ENCODE measurements at places on chromosomes 7 and 10.

DNA sequence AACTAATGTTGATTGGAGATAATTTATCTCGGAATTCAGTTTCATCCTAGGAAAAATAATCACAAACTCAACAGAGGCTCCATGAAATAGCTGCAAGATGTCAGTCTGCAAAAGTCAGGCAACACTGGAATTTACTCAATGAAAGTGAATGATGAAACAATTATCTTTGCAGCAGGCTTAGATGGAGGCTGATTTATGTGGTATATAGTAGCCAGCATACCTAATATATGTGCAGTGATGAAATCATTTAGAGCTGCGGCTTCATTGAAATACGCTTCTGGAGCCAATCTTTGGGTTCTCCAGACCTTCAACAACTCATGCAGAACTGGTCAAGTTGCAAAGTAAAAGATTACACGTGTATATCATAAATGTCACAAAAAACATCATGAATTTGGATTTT is 113.3 kb downstream of the ITGA8 start:
- no peak for DNase-seq

DNA sequence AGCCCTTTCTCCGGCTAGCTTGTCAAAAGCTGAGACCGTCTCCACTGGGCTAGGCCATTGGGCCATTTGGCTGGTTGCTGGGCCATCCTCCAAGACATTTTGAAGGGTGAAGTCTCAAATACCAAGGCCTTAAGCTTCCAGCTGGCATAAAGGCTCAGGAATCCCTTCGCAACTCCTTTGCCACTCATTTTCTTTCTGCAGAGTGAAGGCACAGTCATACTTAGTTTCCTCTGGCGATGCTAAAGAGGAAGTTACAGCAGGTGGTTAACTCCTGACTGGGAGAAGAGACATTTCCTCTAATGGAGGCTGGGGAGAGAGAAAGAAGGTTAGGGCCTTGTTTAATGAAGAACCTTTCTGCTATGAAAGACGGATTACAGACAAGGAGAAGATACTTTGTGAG is 4.8 kb upstream of the REPIN1 start:
- DNase-seq: no peak

GRCh38 chr10:120802935-120803334 is 48.2 kb upstream of the WDR11 start:
- no peak for DNase-seq

GRCh38 chr7:154252046-154252445 is 199.8 kb downstream of the DPP6 start:
- no peak for DNase-seq

GRCh38 chr7:128052404-128052803 is 21.2 kb upstream of the LRRC4 start:
- DNase-seq: no peak

- DNase-seq: peak; percentile 99
Measured at GRCh38 chr7:82335927-82336326, 107.7 kb downstream of the CACNA2D1 start.

GRCh38 chr10:124713679-124714255 is 30.4 kb downstream of the FAM53B start:
- DNase-seq: no peak

DNA sequence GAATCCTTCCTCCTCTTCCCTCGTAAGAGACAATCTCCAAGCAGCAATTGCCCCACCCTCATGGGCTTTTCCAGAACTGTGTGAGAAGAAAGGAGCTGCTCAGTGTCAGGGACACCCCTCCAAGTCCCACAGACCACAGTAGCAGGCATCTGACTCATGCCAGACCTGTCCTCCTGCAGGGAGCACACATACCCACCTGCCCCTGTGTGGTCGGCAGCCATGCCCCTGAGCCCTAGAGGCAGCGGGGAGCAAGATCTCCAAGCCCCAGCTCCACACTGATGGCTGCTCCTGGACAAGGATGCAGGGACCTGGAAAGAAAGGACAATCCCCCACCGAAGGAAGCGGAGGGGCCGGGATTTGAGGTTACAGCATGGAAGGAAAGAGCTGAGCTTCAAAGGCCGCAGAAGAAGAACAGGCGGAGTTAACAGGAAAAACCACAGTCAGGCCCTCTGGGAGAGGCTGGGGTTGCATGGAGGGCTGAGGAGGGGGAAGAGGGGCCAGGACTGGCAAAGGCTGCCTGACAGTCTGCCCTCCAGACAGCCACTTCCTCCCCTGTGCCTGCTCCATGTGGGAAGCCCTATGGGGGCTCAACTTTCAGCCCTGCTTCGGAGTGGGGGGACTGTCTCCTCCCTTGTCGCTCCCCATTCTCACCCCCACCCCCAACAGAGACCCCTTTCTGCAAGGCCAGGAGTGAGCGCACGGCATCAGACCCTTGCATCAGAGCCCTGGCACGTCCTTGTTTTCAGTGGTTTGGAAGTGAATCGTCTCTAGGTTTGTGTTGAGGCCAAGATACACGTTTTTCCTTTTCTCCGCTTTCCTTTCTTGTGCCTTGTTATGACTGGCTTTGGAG is 46.8 kb downstream of the ASB13 start:
- DNase-seq: no peak

DNA sequence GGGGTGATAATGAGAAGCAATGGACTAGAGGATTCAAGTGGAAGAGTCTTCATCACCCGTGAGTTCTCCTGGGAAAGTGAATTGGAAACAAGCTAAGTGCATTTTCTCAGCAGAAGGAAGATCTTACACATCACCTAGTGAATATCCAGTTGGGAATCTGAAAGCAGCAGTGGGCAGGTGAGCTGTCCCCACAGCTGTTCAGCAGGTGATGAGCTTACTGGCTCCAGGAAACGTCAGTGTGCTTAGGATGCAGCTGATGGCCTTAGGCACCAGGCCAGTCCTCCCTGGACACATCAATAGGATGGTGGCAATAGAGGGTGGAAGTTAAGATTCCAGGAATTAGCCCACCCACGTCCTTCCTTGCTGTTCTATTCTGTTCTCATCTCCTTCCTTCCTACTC is 66.7 kb downstream of the NOD1 start:
- DNase-seq: no peak

- DNase-seq: no peak
Measured at GRCh38 chr7:25844102-25844870, 307.7 kb upstream of the NFE2L3 start.

DNA sequence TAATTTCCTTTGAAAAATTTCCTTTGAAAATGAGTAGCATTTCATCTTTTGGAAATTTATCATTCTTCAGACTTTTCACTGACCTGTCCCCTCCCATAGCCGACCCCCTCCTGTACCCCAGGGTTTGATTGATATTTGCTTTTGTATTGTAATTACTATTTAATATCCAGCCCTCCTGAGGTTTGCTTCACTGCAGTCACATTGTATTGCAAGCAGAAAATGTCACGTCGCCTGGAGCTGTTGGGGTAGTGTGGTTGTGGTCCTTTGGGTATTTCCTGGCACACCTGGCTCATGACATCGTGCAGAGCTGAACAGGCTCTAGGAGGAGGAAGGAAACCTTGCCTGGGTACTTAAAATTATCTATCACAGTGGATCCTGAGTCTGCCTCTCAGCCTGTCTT is 116.1 kb downstream of the INSYN2A start:
- no peak for DNase-seq

DNA sequence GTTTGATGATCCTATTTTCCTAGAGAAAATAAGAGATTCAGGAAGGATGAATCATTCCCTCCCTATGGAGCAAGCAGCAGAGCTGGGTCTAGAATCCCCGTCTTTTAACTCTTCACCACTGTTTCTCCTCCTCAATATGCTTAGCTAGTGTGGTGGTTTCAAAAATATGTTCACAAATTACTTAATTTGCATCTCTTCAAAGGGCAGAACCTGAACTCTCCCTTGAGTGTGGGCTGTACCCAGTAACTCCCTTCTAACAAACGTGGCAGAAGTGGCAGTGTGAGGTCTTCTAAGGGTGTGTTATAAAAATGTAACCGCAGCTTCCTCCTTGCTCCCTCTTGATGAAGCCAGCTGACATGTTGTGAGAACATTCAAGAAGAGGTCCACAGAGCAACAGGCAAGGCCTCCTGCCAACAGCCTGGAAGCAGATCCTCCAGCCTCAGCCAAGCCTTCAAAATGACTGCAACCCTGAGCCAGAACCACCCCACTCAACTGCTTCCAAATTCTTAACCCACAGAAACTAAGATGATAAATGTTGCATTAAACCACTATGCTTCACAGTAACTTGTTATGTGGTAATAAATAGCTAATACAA is 36.6 kb downstream of the SRPK2 start:
- DNase-seq: no peak

GRCh38 chr7:38016567-38016966 is 96.1 kb downstream of the EPDR1 start:
- no peak for DNase-seq

- no peak for DNase-seq
Measured at GRCh38 chr7:77687747-77688144, 8.5 kb upstream of the RSBN1L start.

- no peak for DNase-seq
Measured at GRCh38 chr10:116696919-116697318, 45.4 kb downstream of the HSPA12A start.

- no peak for DNase-seq
Measured at GRCh38 chr7:106139265-106140251, 27.4 kb upstream of the SYPL1 start.

DNA sequence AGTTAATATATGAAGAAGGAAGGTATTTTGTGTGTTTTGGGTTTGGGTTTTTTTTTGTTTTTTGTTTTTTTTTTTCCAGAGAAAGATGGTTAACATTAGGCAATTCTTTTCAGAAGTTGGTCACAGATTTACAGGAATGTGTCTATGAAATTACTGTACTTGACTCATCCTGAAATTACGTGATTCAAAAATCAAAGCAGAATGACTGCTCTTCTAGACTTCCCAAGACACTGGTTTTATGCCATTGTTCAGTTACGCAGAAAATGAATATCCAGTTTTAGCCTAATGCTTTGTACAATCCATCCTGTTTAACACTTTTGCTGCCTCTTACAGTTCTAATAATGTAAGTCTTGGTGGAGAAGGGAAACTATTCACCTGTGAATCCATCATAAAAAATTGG is 39.7 kb upstream of the CELF2 start:
- no peak for DNase-seq

DNA sequence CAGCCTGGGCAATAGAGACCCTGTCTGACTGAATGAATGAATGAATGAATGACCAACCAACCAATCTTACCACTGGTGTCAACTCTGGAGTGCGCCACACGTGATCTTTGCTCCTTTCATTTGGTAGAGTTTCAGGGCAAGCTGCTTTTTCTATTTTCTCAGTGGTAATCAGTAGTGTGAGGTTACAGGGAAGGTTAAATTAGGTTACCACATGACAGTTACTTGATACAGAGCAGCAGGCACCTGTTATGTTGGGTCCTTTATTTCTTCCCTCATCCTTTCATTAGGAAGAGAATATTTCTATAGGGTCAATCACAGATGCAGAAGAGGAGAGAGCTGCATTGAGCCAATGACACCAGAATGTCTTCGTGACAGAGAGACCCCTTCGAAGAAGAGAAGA is 167.8 kb downstream of the KIAA1217 start:
- no peak for DNase-seq

- DNase-seq: no peak
Measured at GRCh38 chr10:24993237-24993958, 22.6 kb downstream of the ENKUR start.

DNA sequence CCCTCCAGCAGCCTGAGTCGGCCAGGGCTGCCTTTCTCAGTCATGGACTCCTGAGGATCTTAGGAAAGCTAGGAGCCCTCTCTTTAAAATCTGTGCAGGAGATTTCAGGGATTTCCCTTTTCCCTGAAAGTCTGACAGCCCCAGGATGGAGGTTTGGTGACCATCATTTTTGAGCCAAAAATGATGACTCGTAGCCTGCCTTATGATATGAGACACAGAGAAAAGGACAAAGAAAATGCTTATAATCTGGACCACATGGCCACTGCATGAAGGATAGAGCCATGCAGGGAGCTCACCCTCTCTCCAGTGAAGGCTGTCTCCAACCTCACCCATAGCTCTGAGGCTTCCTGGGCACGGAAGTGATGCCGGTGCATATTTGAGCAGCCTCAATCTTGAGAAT is 106.6 kb upstream of the CHST15 start:
- no peak for DNase-seq

GRCh38 chr10:44761076-44761475 is 150.1 kb upstream of the TMEM72 start:
- no peak for DNase-seq
